ENCODE measurements at places on chromosomes 5 and 9. TPM values are rescaled to one million over a fixed set of nuclear protein-coding genes. Genes with fewer than 3 reads are reported as not detected.

DNA sequence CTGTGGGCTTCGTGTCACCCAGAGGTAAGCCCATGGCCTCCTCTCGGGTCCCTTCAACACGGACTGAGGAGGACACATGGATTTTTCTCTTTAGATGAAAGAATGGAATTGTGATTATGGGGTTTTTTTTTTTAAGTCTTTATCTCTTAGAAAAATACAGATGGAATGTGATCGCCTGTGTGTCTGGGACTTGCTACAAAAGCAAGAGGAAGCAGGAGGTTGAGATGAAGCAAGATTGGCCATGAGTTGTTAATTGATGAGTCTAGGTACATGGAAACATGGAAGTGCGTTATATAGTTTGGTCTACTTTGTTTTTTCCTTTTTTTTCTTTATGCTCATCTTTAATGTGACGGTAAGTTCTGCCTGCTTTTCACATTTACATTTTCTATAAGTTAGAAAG lies 14.6 kb downstream of the USP20 start:
- no peak for DNase-seq
- no peaks in the 10 kb centered on the region for H3K27me3 ChIP-seq
- peaks cover 28% of the 10 kb centered on the region for H3K4me1 ChIP-seq
- no peak overlapping the region for H3K27ac ChIP-seq
- no peak overlapping the region for H3K4me3 ChIP-seq
- peaks cover 29% of the 10 kb centered on the region for H3K36me3 ChIP-seq

DNA sequence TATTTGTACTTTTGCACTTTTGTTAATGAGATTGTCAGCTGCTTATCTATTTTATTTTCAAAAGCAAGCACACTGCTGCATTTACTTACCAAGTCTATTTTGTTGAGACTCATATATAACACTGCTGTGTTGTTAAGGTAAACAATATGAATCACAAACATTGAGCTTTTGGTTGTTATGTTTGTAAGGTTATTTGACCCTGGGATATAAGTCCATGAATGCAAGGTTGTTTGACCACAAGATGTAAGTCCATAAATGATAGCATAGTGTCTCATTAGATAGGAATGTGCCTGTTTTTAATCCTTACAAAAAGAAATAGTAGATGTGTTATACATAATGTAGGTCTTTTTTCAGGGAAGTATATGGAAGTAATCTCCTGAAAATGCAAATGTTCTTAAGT lies 845.9 kb downstream of the CDH9 start:
- no peak overlapping the region for H3K4me3 ChIP-seq
- no peak for DNase-seq
- H3K27ac ChIP-seq: no peak overlapping the region
- no peaks in the 10 kb centered on the region for H3K27me3 ChIP-seq
- H3K36me3 ChIP-seq: no peaks in the 10 kb centered on the region

- no peaks in the 10 kb centered on the region for H3K27me3 ChIP-seq
- no peaks in the 10 kb centered on the region for H3K4me1 ChIP-seq
- no peak overlapping the region for H3K4me3 ChIP-seq
- DNase-seq: no peak
These were observed 78.6 kb upstream of the TBC1D9B start for GRCh38 chr5:179986328-179986727.

- no peaks in the 10 kb centered on the region for H3K36me3 ChIP-seq
- peaks cover 8% of the 10 kb centered on the region for H3K27me3 ChIP-seq
- H3K27ac ChIP-seq: no peak overlapping the region
These were observed 84.9 kb upstream of the SHB start for GRCh38 chr9:38153910-38154291.

DNA sequence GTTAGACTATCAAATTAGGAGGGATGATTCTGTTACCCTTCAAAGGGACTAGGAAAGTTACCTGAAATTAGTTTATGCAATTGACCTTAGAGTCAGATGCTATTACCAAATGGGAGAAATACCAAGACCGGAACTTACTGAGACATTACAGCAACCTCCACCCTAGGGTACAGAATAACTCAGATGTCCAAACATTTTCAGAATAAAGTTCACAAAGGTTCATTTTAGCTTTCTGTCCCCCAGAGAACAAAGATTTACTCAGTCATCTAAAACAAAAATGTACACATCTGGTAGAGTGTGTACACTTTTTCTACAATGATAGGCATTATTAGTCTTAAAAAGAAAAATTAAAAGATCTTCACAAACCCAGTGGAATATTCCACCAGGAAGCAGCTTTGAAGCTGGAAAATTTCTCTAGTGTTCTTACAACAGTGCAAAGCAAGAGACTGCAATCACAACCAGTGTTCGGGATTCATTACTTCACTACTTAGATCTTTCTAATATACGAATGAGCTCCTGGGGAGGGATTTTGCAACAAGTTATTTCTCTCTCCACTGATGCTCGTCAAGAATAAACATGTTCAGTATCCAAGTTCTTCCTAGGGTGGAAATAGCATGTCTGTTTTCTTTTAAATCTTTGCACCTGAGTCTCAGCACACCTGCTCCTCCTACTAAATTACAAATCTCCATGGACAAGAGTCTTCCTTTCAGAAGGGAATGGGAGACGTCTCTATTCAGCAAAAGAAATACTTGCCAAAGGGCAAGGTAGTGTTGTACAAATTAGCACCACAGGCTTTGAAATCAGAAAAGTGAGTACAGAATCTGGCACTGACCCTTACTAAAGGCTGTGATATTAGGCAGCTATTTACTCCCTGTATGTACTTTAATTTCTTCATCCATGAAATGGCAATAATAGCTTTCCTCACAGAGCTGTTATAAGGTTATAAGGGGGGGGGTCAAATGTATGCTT lies 8.8 kb downstream of the ETF1 start:
- H3K4me3 ChIP-seq: no peak overlapping the region
- no peak for DNase-seq
- H3K36me3 ChIP-seq: peaks cover 19% of the 10 kb centered on the region
- H3K27me3 ChIP-seq: no peaks in the 10 kb centered on the region

- peaks cover 7% of the 10 kb centered on the region for H3K27me3 ChIP-seq
These were observed 118.0 kb upstream of the PANK3 start for GRCh38 chr5:168697034-168697720.

DNA sequence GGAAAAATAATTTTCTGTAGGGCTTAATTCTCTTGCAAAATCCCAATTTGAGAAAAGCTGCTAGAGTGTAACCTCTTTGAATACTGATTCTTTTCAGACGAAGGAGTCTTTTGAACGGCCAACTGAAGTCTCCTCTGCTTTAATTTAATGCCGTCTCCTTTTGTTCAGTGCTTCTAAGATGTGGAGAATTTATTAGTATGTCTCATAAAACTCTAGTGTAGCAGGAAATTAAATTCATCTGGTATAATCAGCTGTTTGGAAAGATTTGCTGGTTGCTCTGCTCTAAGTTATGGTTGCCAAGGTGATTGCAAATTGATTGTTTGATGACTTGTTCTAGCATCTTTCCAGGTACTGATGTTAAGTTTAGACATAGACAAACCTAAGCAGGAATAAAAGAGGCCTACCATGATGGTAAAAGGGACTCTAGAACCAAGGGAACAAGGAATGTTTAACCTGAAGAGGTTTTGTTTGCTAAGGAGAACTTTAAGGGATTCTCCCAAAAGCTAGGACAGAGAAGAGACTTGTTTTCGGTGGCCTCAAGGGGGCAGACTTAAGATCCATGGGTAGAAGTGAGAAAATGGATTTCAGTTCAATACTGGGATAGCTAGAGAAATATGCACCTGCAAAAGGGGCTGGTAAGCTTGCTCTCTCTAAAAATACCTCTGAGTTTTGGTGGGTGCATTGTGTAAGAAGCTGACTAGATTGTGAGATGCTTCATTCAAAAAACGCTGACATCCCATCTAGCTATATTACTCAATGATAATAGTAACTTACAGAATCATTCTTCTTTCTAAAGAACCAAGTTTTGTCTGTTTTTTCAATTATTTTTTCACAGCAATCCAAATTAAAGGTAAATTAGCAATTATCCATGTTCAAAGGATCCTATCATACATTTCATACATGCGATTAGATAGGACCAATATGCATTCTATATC lies 5.7 kb upstream of the ADRB2 start:
- H3K4me3 ChIP-seq: no peak overlapping the region
- peaks cover 5% of the 10 kb centered on the region for H3K27me3 ChIP-seq
- H3K4me1 ChIP-seq: peaks cover 6% of the 10 kb centered on the region
- H3K27ac ChIP-seq: no peak overlapping the region
- no peak for DNase-seq
- no peaks in the 10 kb centered on the region for H3K36me3 ChIP-seq

GRCh38 chr5:60248901-60249300 lies 355.4 kb upstream of the PDE4D start:
- DNase-seq: no peak
- no peaks in the 10 kb centered on the region for H3K27me3 ChIP-seq
- no peak overlapping the region for H3K27ac ChIP-seq
- H3K36me3 ChIP-seq: no peaks in the 10 kb centered on the region
- no peak overlapping the region for H3K4me3 ChIP-seq
- no peaks in the 10 kb centered on the region for H3K4me1 ChIP-seq

DNA sequence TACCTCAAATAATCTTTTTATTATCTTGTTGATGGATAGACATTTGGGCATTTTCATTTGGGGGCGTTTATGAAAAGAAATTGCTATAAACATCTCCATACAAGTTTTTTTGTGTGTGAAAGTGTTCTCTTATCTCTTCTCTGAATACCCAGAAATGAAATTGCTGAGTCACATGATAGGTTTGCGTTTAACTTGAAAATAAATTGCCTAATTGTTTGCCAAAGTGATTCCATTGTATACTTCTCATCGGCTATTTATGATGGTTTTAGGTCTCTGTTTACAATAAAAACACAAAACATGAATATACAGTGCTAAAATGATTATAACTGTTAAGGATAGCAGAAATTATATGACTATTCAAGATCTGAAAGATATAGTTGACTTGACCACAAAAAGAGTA lies 361.7 kb downstream of the TAF11L14 start:
- H3K27ac ChIP-seq: no peak overlapping the region
- no peaks in the 10 kb centered on the region for H3K27me3 ChIP-seq
- no peaks in the 10 kb centered on the region for H3K4me1 ChIP-seq
- no peak overlapping the region for H3K4me3 ChIP-seq

DNA sequence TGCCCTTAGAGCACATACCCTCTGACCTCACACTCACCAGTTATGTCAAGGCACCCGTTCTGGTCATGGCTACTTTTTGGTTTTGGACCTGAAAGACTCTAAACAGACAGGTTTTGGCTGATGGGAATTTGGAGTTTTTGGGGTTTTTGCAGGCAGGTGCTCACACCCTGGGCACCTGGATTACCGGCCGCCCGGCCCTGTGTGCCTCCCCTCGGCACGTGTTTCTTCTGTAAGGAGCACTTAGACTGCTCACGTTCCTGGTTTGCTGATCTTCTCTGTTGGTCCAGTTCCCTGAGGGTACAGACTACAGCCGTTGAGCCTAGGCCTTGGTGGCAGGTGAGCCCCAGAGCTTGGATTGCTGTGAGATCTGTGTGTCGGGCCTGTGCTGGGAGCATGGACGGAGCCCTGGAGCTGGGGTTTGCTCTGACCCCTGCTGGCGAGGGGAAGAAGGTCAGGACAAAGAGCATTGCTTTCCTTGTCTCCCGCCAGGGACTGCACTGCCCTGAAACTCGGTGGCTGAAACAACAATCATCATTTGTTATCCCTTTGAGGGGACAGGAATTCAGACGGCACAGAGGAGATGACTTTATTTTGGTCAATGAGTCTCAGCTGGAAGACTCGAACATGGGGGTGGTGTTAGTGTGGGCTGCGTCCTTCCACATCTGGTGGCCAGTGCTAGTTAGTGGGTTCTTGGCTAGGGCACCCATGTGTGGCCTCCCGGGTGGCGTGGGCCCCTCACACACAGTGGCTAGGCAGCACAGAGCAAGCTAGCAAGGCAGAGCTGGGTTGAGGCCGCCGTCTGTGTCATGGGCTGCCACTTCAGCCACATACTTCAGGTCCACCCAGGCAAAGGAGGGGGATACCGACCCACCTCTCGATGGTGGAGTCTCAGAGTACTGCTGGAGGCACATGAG lies 76.4 kb downstream of the EHMT1 start:
- no peak overlapping the region for H3K27ac ChIP-seq
- H3K4me3 ChIP-seq: no peak overlapping the region
- H3K4me1 ChIP-seq: peaks cover 53% of the 10 kb centered on the region
- H3K27me3 ChIP-seq: no peaks in the 10 kb centered on the region

DNA sequence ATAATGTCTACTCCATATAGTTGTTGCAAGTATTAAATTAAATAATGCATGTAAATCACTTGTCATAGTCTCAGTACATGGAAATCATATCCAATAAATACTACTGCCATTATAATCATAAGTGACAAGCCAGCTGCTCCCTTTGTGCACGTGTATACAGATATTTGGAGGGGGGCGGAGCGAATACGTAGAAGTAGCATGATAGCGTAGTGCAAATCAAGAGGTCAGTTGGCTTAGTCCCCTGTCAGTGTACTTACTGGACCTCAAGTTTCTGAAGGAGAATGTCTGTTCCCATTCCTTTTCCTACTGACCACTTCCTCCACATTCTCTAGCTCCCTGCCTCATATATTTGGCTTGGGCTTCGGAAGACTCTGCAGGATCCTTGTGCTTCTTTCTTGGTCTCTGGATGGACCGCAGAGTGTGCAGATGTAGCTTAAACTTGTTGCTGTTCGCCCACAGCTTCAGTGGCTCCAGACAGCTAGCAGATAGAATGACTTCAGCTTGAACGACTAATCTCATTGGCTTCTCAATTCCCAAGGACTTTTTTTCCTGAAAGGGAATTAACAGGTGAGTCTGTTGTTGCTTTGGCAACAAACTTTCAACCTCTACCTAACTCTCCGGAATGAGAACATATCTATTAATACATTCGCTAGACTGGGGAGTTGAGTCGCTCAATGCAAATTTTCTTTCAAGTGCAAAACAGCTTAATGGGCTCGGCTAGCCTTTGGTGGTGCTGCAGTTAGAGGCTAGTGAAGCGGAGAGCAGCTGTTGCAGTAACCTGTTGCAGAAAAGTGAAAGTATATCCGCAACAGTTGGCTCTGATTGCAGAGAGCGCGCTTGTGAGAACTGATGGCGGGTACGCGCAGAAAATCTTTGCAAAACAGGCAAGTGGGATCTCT lies at the start of gene PCDHB1:
TSS of gene PCDHB1 (plus strand) at position 753 of the 899 bp plus-strand sequence. CDS start at position 850, 97 bp downstream.
- no peak within 1 kb of the TSS for H3K27ac ChIP-seq
- H3K27me3 ChIP-seq: peaks cover 29% of the 10 kb centered on the region
- H3K4me1 ChIP-seq: peaks cover 7% of the 10 kb centered on the region
- H3K36me3 ChIP-seq: no peaks in the 10 kb centered on the region
- no peak within 1 kb of the TSS for H3K4me3 ChIP-seq

- H3K36me3 ChIP-seq: no peaks in the 10 kb centered on the region
- DNase-seq: peak; percentile 88
- peaks cover 3% of the 10 kb centered on the region for H3K4me1 ChIP-seq
- H3K4me3 ChIP-seq: peak overlapping the region; percentile 76
- H3K27ac ChIP-seq: peak overlapping the region; percentile 29
- H3K27me3 ChIP-seq: peaks cover 12% of the 10 kb centered on the region
These were observed 2.0 kb downstream of the IER5L start for GRCh38 chr9:129175825-129176633.

GOLM1 gene
- total RNA-seq: 2.0 TPM

IFNK gene
- not detected for total RNA-seq

SHLD3 gene
- 2.6 TPM for total RNA-seq

MRPL50 gene
- total RNA-seq: 13.3 TPM

COL23A1 gene
- total RNA-seq: 0.15 TPM

PCDHGB3 gene
- total RNA-seq: 0.10 TPM
